ENCODE measurements at places on chromosomes 7 and 10.
A peak's percentile ranks its signal among the peaks of the same experiment; 100 is the strongest.

DNA sequence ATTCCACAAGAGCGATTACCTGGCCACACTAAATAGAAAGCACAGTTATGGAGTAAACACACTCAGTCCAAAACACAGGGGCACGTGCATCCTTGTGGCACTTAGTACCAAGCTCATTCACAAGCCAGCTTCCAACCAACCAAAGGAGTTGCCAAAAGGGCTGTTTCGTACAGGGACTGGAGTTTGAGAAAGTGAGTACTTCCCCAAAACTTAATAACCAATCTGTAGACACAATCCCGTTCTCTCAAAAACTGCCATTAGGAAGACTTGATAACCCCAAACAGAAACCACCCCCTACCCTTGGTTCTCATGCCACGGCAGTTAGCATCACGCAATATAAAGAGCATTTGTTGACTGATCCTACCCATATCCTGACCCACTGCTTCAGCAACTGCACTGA is 166.2 kb upstream of the ASAH2 start:
- DNase-seq = no peak

DNA sequence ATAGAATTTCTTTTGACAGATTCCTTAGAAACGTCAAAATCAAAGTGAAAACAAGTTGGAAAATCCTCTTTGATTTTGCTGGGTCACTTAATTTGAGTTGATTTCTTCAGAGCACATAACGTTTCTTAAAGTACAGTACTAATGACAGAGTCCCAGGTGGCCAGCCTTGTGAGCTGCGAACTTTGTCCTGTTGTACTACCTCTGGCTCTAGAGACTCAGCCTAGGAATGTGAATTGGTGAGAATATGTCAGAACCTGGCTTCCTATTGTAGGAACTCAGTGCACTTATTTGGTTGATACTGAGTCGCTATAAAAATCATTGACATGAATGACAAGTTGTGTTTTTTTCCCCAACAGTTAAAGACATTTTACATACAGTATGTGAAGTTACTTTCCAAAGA is 20.2 kb downstream of the SDK1 start:
- no peak for DNase-seq

GRCh38 chr7:95509199-95509598 is 23.5 kb downstream of the ASB4 start:
- DNase-seq = peak; percentile 50

GRCh38 chr10:111137587-111137986 is 60.8 kb downstream of the ADRA2A start:
- no peak for DNase-seq

DNA sequence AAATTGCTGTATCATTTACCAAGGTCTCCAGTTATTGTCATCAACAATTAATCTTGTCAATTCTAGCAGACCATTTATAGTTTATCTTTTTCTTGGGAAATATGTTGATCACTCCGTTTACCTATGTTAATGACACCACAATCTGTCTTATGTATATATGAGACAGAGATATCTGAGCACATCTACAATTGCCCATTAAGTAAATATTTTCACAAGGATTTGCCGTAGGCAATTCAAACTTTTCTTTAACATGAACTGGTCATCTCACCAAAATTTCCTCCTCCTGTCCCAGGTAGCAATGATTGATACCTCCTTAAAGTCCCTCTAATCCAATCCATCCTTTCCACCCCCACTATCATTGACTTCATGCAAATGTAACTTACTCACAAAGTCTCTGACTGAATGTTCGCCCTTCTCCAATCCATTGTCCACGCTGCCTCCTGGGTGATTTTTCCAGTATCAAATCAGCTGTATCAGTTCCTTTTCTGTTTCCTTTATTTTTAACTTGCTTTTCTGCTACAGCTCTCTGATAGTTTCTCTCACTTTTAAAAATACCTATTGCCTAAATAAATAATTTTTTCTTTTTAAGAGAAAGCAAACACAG is 138.3 kb downstream of the GNAT3 start:
- DNase-seq = no peak

DNA sequence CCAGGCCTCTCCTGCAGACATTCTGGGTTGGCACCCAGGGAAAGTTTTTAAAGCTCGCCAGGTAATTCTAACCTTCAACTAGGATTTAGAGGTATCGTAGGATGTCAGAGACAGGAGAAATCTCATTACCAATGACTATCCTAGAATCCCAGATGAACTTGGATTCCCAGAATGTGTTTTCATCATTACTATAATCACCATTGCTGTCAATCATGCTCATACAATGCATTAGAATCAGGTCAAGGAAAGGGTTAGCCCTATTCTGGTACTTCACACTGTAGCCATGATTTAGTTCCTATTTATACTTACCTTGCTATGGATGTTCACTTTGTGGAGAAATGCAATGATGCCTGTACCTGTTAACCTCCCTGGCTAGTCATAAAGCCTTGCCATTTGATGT is 67.0 kb upstream of the GPR158 start:
- no peak for DNase-seq

GRCh38 chr10:97736403-97736901 is 476 bp upstream of the ZFYVE27 start:
- DNase-seq = no peak

- no peak for DNase-seq
Measured at GRCh38 chr7:88089561-88089960, 130.3 kb downstream of the SRI start.
